B cell (primary cell): ENCODE measurements at places on chromosomes 4 and X. TPM values are rescaled to one million over a fixed set of nuclear protein-coding genes. Genes with fewer than 3 reads are reported as not detected.

F11 gene
- not detected in 2 replicates for total RNA-seq

DCX gene
- total RNA-seq: not detected in 2 replicates

XAGE2 gene
- total RNA-seq: not detected in 2 replicates

CENPI gene
- total RNA-seq: 1.9 and 3.2 TPM in 2 replicates

CYP2U1 gene
- 16.3 and 17.6 TPM in 2 replicates for total RNA-seq

HMGB3 gene
- total RNA-seq: 0.70 and 1.6 TPM in 2 replicates

IL21 gene
- not detected in 2 replicates for total RNA-seq

SOD3 gene
- total RNA-seq: not detected in 2 replicates

PDGFC gene
- 0.10 TPM in 1 of 2 replicates, not detected in the other for total RNA-seq

DNA sequence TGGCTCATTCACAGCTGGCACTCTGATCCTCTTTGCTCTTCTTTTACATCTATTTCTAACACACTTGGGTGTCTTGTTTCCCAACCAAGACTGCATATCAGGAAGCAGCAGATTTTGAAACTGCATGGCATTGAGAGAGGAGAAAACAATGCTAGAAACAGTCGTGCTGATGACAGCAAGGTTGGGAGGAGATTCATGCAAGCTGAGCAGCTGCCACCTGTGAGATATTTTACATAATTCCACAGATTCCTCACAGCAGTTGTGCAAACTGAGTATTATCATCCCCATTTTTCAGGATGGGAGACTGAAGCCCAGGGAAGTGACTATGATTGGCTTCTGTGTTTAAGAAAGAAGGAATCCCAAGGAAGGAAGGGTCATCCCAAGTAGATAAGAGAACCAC, 105.0 kb downstream of the SLC2A9 start:
- no peaks in the 10 kb centered on the region for H3K36me3 ChIP-seq
- no peak for DNase-seq
- no peak overlapping the region for H3K27ac ChIP-seq
- H3K4me1 ChIP-seq: no peaks in the 10 kb centered on the region
- no peaks in the 10 kb centered on the region for H3K27me3 ChIP-seq
- H3K4me3 ChIP-seq: no peak overlapping the region

DNA sequence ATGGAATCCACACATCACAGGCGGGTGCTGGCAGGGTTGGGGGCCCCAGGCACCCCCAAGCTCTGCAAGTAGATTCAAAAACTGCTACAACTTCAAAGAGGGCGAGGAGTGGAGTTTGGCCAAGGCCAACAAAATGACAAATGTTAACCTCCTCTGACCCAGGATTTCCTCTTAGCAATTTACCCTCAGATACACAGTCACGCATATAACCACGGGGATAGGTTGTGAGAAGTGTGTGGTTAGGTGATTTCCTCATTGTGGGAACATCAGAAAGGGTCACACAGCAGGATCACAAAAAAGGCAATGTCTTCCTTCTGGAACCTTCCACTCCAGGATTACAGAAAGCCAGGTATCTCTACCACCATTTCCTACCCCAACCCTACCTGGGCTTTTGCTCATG, 62.4 kb downstream of the C4orf50 start:
- no peak overlapping the region for H3K27ac ChIP-seq
- no peaks in the 10 kb centered on the region for H3K27me3 ChIP-seq
- H3K4me1 ChIP-seq: peaks cover 3% of the 10 kb centered on the region

- DNase-seq: no peak
- H3K4me1 ChIP-seq: no peaks in the 10 kb centered on the region
- H3K27me3 ChIP-seq: peaks cover 11% of the 10 kb centered on the region
- H3K27ac ChIP-seq: no peak overlapping the region
These were observed 39.4 kb downstream of the WFS1 start for GRCh38 chr4:6308899-6309643.

GRCh38 chr4:32440391-32440790, 1720.2 kb downstream of the PCDH7 start:
- H3K27me3 ChIP-seq: no peaks in the 10 kb centered on the region
- H3K36me3 ChIP-seq: no peaks in the 10 kb centered on the region
- H3K4me1 ChIP-seq: no peaks in the 10 kb centered on the region
- H3K27ac ChIP-seq: no peak overlapping the region

GRCh38 chrX:48936429-48937053, 17.7 kb upstream of the PIM2 start:
- H3K27ac ChIP-seq: peak overlapping the region; percentile 99
- H3K4me1 ChIP-seq: peaks cover 89% of the 10 kb centered on the region
- no peak overlapping the region for H3K4me3 ChIP-seq
- H3K27me3 ChIP-seq: no peaks in the 10 kb centered on the region

DNA sequence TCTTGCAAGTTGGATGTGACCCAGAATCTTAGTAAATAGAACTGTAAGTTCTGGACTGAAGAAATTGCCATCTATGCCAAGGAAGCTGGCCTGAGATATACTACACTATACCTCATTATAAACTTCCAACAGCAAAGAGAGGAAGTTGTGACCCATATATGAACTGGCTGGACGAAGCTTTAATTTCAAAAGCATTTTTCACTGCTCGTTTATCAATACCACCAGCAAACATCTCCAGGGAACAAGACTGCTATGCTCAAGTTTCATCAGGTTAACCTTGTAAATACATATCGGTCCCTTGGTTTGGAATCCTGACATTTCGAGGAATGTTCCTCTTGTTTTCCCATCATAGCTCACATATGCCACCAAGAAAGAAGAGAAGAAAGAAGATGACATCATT, 334.5 kb upstream of the IGFBP7 start:
- no peaks in the 10 kb centered on the region for H3K4me1 ChIP-seq
- H3K27me3 ChIP-seq: no peaks in the 10 kb centered on the region
- H3K27ac ChIP-seq: no peak overlapping the region
- no peaks in the 10 kb centered on the region for H3K36me3 ChIP-seq
- no peak for DNase-seq
- H3K4me3 ChIP-seq: no peak overlapping the region

DNA sequence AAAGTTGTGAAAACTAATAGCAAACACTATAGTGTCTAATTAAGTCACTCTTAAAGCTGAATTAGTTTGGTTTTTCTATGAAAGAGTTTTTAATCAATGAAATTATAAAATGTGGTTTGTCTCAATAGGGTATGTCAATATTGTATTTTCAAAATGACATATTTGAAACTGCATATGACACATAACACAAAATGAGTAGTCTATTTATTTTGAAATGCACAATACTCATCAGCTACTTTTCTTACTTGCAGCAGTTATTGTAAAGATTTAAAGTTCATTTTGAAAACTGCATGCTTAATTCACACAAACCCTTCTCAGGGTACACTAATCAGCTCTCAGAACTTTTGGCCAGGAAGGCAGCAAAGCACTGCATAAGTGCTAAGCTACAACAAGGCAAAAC, 21.2 kb downstream of the CLGN start:
- H3K4me1 ChIP-seq: no peaks in the 10 kb centered on the region
- H3K27me3 ChIP-seq: no peaks in the 10 kb centered on the region
- H3K4me3 ChIP-seq: no peak overlapping the region
- no peaks in the 10 kb centered on the region for H3K36me3 ChIP-seq
- DNase-seq: no peak

GRCh38 chr4:25299476-25300203, 12.9 kb upstream of the ZCCHC4 start:
- no peak overlapping the region for H3K27ac ChIP-seq
- no peaks in the 10 kb centered on the region for H3K4me1 ChIP-seq
- H3K27me3 ChIP-seq: no peaks in the 10 kb centered on the region
- no peak overlapping the region for H3K4me3 ChIP-seq

- no peaks in the 10 kb centered on the region for H3K36me3 ChIP-seq
- H3K4me3 ChIP-seq: no peak overlapping the region
- DNase-seq: no peak
- no peaks in the 10 kb centered on the region for H3K27me3 ChIP-seq
- H3K27ac ChIP-seq: no peak overlapping the region
These were observed 596.3 kb upstream of the TENM3 start for GRCh38 chr4:181646864-181647263.

GRCh38 chr4:140118931-140119640, 34.9 kb downstream of the MAML3 start:
- H3K27ac ChIP-seq: no peak overlapping the region
- no peak overlapping the region for H3K4me3 ChIP-seq
- no peak for DNase-seq
- no peaks in the 10 kb centered on the region for H3K36me3 ChIP-seq
- peaks cover 18% of the 10 kb centered on the region for H3K4me1 ChIP-seq

GRCh38 chrX:8067754-8068462, 103.2 kb downstream of the VCX2 start:
- H3K27ac ChIP-seq: no peak overlapping the region
- DNase-seq: no peak
- no peaks in the 10 kb centered on the region for H3K36me3 ChIP-seq
- H3K4me3 ChIP-seq: no peak overlapping the region

GRCh38 chr4:158208963-158209640, 1.2 kb upstream of the TMEM144 start:
- no peak overlapping the region for H3K27ac ChIP-seq
- peak; percentile 10 for DNase-seq
- H3K27me3 ChIP-seq: peaks cover 5% of the 10 kb centered on the region
